ENCODE measurements at places on chromosomes 13 and 19. TPM values are rescaled to one million over a fixed set of nuclear protein-coding genes. Genes with fewer than 3 reads are reported as not detected.

IGFL1 gene
- total RNA-seq: 2.6 TPM

CADM4 gene
- 68.3 TPM for total RNA-seq

DLL3 gene
- total RNA-seq: 1.4 TPM

GRCh38 chr19:9939301-9939913 is 3.1 kb upstream of the OLFM2 start:
- no peak overlapping the region for H3K27ac ChIP-seq
- H3K4me3 ChIP-seq: no peak overlapping the region
- H3K36me3 ChIP-seq: no peaks in the 10 kb centered on the region
- peaks cover 41% of the 10 kb centered on the region for H3K27me3 ChIP-seq

- no peak for DNase-seq
- H3K36me3 ChIP-seq: no peaks in the 10 kb centered on the region
- H3K4me3 ChIP-seq: peak overlapping the region; percentile 60
- no peaks in the 10 kb centered on the region for H3K27me3 ChIP-seq
These were observed 19.2 kb upstream of the ERCC1 start for GRCh38 chr19:45442778-45443461.

DNA sequence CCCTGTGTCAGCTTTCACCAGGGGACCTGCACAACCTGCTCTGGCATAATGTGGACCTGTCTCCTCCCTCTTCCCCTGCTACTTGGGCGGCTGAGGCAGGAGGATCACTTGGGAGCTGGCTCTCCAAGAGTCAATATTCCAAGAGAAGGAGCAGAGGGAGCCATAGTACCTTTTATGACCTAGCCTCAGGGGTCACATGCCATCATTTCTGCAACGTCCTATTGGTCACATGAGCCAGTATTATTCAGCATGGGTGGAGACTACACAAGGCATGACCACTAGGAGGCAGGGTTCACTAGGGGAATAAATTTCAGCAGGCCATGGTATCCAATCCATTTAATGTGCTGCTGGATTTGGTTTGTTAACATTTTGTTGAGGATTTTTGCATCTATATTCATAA is 12.0 kb upstream of the SHFL start:
- DNase-seq: no peak
- no peak overlapping the region for H3K27ac ChIP-seq
- no peaks in the 10 kb centered on the region for H3K36me3 ChIP-seq
- peaks cover 78% of the 10 kb centered on the region for H3K27me3 ChIP-seq
- no peak overlapping the region for H3K4me3 ChIP-seq
- no peaks in the 10 kb centered on the region for H3K4me1 ChIP-seq

DNA sequence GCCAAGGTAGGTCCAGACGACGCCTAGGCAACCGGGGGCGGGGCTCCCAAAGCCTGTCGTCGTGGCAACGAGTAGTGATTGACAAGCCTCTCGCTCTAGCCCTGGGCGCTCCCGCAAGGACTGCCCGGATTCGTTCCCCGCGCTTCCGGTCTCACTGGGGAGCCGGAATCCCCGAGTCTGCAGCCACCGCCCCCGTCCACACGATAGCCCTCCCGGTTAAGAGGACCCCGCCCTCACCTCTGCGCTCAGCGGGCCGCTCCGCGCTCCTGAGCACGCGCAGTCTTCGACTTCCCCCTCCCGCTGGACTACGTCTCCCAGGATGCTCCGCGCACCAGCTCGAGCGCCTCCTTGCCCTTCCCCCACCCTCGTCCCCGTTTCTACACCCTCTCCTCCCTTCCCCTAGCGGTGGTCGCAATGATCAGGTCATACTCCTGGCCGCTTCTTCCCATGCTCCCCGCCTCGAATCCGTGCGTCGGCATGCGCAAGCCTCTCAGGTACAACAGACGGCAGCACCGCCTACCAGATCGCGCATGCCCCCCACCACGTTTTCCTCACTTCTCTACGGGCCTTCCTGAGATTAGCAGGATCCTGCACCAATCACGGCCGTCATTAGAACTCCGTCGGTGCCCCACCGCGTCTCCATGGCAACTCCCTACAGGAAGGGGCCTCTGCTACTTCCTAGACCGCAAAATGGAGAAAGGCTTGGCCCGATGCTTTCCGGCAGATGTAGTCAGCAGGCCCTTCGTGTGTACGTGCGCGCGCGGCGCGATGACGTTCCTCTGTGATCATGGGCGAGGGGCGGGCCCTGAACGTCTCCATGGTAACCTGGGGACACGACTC is at the start of gene MZF1:
MZF1 (minus strand) TSS at position 518 of the 840 bp plus-strand sequence. CDS start 1,946 bp downstream, outside the sequence.
- no peak within 1 kb of the TSS for H3K27ac ChIP-seq
- H3K4me3 ChIP-seq: no peak within 1 kb of the TSS
- no peaks in the 10 kb centered on the region for H3K27me3 ChIP-seq
- H3K36me3 ChIP-seq: no peaks in the 10 kb centered on the region
- no peak for DNase-seq

All from PC-9 (cell line).